ENCODE measurements at places on chromosomes 1 and 21.

DNA sequence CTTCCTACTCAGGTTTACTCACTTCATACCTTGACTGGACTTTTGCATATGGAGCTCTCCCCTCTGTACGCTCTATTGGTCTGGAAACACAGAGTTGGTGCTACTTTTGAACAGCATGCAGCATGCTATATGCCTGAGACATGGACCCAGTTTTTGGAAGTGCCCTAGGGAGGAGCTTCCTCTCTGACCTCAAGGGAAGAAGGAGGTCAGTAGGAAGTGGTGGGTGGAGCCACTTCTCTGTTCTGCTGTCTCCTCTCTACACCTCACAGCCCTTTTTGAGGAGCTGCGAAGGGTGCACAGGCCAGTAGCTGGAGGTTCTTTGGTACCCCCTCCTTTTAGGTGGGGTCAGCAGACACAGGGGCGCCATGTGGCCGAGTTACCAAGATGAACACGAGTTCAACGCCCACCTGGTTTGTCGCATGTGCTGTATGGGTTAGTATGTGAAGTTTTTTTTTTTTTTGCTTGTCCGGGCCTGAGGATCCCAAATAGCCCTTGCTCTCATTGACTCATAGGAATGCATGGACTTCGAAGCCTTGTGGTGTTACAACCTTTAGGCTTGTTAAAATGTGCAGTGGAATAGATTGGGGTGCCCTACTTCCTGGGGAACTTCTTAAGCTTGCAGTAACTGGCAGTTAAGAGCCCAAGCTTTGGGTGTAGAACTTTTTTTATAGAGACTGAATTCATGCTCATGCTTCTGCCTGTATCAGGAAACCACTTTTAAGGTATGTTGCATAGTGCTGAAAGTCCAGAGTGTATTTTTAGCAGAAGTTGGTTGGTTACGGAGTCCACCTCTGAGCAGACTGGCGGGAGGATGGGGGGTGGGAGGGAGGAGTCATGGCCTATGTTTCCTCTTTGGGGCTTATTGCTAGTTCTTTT, 10.7 kb downstream of the MACF1 start:
- DNase-seq, result no peak

- DNase-seq, result no peak
Observed at GRCh38 chr1:176904057-176904751, 260.3 kb downstream of the ASTN1 start.

DNA sequence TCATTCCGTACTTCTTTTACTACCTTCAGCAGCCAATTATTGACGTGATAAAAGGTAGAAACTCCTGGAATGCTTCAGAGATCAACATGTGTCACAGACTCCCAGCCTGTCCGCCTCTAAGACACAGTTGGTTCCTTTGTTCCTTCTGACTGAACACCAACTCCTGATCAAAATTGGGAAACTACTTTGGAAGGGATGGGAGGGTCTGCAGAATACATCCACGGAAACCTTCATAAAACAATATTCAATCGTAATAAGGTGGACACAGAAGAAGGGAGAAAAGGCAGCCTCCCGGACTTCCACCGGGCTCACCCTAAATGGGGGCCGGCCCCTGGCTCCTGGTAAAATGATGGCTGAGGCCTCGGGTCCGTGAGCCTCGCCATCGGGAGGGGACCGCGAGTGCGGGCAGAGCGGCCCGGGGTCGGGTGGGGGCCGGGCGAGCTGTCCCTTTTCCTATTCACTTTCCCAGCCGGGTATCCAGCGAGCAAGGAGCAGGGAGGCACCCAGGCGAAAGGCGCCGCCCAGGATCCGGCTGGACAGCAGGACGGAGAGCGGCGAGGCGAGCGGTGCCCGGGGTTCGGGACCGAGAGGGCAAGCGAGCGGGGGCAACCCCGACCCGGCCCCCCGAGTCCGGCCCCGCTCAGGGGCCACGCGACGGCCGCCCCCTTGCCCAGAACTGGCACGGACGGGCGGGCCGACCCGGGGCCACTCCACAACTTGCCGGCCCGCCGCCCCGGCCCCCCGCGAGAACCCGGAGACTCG, 805 bp downstream of the NRIP1 start:
- peak; percentile 38 for DNase-seq

- DNase-seq, result no peak
Observed at GRCh38 chr21:38820471-38821239, 14.9 kb downstream of the ETS2 start.

GRCh38 chr21:27703791-27704190, 736.9 kb upstream of the ADAMTS5 start:
- DNase-seq, result no peak

GRCh38 chr1:71785000-71785399, 497.3 kb downstream of the NEGR1 start:
- DNase-seq, result no peak

GRCh38 chr21:43968410-43969114, 43.5 kb upstream of the TRAPPC10 start:
- no peak for DNase-seq

- DNase-seq, result peak; percentile 20
Observed at GRCh38 chr1:150576367-150576711, 3.1 kb downstream of the MCL1 start.

GRCh38 chr1:227604446-227604845, 41.1 kb downstream of the ZNF678 start:
- DNase-seq, result no peak

DNA sequence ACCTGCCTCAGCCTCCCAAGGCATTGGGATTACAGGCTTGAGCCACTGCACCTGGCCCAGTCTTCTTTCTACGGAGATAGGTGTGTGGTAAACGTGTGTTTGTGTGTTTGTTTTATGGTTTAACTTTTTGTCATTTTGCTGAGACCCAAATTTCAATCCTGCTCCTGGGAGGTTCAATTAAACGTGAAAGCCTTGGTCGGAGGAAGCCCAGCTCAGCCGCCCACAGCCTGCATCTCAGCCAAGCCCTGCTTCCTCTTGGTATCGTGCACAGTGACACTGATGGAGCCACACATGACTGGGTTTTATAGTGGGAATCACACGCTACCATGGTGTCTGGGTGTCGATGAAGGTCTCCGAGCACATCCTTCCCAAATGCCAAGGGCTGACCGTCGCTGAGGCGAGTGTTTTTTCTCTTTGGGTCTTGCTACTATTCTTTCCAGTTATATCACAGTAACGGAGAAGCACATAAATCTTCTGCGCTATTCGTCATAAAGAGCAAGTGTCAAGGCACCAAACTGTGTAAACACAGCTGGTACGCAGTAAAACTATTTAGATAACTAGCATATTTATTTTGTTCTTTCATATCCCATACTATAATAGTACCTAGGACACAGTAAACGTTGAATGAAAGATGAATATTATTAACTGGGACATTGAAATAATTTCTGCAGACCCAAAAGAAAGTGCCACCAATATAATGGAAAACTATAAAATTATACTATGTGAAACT, 39.3 kb downstream of the HLCS start:
- DNase-seq, result no peak

DNA sequence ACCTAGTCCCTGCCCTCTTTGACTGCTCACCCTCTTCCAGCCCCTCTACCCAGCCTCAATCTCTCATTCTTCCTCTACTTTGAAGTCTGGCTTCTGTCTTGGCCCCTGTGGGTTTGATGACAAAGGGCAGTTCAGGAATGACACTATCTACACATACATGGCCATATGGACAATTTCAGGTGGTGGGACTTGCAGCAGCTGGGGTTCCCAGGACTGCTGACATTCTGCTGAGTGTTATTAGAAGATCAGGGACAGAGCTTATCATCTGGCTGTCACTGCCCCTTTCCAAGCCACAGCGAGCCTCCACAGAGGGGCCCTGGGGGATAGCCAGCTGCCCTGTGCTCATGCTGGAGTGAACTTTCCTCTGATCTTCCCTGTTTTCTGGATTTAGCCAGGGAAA, 97.4 kb upstream of the IPO9 start:
- DNase-seq, result no peak

DNA sequence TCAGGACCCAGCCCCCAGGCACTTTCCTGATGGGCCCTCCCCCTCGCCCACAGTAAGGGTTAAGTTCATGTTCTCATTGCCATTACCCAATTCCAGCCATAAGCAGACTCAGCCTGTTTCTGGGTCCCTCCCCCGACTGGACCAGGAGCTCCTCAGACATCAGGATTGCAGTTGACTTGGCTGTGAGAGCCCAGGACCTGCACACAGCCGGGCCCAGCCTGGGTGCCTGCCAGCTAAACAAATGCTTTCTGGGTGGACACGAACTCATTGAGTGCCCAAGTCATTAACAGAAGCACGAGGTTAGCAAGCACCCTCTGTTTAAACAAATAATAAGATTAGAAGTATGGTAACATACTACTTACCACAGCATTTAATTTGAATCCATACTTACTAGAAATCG, 147.9 kb upstream of the POU3F1 start:
- no peak for DNase-seq

GRCh38 chr1:115423776-115424175, 85.7 kb upstream of the NGF start:
- no peak for DNase-seq
